ENCODE measurements at places on chromosomes 1 and 21.

- DNase-seq: no peak
Observed at GRCh38 chr21:35408401-35408800, 359.3 kb upstream of the RUNX1 start.

GRCh38 chr1:118085365-118085764, 99.7 kb downstream of the SPAG17 start:
- no peak for DNase-seq

GRCh38 chr1:145995148-145995881, 1.1 kb downstream of the TXNIP start:
- no peak for DNase-seq

DNA sequence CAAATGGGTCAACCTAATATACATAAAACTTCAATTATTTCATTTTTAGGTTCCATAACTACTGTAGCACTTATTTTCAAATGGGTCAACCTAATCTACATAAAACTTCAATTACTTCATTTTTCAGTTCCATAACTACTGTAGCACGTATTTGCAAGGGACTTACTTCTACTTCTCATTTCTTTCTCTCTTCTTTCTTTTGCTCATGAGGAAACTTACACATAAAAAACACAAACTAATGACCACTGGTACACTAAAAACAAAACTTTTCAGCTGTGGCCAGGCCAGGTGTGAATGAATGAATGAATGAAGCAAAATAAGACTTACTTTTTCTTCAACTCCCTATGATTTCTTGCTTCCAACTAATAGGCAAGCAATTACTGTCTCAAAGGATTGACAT, 11.7 kb downstream of the SYDE2 start:
- DNase-seq: no peak

- DNase-seq: peak; percentile 53
Observed at GRCh38 chr1:221839782-221840395, 98.0 kb upstream of the DUSP10 start.

- DNase-seq: no peak
Observed at GRCh38 chr1:183609759-183610452, 19.6 kb upstream of the NCF2 start.

DNA sequence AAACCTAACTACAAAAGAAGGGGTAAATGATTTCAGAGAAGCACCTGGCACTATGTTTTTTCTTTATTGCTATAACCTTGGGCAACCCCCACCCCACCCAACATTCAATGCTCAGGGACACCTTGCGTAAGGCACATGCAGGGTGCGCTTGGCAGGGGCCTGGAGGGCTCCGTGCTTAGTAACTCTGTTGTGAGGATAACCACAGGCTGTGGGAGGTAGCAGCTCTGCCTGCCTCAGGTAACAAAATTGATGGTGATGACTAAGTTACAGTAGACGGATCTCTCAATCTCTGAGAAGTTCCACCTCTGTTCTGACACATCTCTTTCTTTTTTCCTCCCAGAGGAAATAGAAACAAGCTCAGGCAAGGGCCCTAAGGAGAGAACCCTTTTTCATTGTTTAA, 8.7 kb upstream of the CCN1 start:
- no peak for DNase-seq

DNA sequence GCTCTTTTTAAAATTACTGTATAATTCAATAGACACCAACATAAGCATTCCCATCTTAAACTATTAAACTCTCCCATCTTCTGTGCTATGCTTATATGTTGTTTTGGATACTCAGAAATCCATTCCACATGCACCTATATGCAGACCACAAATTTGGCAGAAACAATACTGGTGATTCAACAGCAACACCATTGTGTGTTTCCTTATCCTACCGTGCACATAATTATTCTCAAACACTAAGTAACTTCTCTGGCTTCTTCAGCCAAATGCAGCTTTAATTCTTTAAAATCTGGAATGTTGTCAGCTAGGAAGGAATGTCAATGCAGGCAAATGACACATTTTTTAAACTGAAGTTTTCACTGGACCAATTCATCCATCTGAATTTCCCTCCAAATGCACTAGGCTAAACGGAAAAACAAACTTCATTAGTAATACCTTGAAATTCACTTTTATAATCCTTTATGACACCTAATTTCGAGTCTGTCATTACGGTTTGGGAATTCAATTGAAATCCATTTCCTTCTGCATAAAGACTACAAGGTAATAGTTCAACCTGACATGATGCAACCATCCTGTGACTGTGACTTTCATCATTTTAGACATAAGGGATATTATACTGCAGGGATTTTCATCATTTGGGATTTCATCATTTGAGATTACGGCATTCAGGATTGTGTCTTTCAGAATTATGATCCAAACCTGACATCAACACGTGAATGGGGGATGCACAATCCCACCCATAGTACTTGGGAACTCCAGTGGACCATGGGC, 308.5 kb downstream of the LTN1 start:
- DNase-seq: no peak

DNA sequence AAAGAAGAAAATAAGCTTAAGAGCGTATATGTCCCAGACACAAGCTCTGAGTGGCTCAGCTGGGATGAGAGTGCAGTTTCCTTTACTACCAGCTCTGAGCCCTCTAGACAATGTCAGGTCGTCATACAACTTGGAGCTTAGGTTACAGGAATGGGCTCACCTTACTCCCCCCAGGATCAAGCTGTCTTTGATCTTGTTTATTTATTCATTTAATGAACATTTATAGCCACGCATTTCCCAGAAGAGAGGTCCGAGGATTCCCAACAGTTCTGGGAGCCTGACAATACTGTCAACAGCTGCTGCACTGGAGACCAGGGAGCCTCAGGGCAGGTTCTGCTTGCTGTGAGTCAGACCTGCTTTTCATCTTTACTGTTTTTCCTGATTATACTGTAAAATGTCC, 378.9 kb downstream of the PLPP3 start:
- DNase-seq: no peak

DNA sequence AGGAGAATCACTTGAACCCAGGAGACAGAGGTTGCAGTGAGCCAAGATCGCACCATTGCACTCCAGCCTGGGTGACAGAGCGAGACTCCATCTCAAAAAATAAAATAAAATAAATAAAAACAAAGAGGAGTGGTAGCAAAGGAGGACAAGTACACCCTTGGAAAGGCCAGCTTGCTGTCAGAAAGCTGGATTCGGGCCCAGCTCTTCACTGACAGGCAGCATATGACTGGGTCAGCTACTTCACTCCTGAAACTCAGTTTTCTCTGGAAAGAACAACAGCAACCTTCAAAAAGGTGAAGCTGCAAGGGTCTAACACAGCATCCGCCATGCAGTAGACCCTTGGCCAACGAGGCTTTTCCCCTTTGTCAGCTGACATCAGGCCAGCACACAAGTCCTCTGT, 156.0 kb upstream of the TIAM1 start:
- DNase-seq: no peak

DNA sequence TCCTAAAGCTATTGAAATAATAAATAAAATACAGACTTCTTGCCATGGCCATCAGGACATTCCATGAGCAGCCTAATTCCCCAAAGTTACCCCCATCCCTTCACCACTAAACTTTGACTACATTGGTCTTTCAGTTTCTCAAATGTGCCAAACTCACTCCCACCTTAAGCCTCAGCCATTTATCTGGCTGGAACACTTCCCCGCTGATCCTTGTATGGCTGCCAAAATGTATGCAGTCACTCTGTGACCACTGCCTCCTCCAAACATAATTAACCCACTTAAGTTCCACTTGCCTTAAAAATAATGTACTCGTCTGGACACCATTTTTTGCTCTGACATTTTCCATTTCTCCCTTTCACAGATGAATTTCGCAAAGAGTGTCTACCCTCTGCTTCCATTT, 407.4 kb downstream of the NTNG1 start:
- no peak for DNase-seq

GRCh38 chr1:62318320-62318755, 896 bp downstream of the KANK4 start:
- DNase-seq: no peak

- DNase-seq: no peak
Observed at GRCh38 chr1:55626326-55626725, 411.2 kb upstream of the USP24 start.

- no peak for DNase-seq
Observed at GRCh38 chr1:244901400-244902015, 37.2 kb upstream of the HNRNPU start.

DNA sequence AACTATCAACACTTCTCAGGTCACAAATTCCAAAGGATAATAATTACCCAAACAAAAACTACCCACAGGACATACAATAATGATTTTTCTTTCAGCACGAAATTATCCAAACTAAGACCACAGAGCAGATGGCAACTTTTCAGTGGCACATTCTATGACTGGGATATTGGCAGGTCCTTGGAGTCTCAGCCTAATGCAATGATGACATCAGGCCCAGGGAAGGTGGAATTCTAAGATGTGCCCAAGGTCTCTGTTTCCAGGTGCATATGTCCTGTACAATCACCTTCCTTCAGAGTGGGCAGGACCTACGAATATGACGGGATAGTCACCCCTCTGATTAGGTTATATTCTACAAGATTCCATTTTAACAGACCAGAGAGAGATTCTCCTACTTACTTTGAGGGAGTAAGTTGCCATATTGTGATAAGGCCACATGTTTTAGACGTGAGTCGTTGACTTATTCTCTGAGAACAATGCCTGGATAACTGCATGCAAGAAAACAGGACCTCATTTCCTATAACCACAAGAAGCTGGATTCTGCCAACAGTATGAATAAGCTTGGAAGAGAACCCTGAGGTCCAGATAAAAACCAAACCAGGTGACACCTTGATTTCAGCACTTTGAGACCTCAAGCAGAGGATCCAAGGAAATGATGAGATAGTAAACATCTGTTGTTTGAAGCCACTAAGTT, 69.9 kb downstream of the ZC3H11B start:
- DNase-seq: no peak

- no peak for DNase-seq
Observed at GRCh38 chr1:11664336-11665065, 501 bp downstream of the FBXO6 start.

DNA sequence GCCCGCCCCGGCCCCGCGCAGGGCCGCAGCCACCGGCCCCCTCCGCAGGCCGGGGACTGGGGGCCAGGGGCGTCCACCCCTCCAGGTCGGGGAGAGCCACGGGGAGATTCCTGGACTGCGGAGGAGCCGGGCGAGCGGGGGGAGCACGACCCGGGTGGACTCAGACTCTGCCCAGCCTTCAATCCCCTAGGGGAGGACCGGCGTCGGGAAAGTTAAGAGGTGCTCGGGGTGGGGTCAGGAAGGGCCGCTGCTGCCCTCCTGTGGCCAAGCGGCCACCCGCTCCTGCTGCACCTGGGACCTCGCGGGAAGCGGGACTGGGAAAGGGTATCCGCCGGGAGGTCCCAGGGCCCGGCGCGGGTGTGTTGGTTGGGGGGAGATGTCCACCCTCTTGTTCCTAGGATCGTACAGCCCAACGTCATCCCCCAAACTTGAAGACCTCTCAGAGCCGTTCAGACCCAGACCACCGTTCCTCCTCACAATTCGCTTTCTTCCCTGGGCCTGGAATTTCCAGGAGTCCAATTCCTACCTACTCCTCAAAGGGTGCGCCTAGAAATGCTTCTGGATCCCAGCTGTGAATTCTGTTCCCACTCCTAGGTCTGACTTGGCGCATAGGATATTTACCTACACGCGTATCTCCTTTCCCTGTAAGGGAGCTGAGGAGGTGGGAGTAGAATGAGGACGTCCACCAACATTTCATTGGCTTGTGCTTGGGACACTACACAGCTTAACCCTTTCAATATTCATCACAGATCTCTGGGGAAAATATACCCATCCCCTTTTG, 484 bp upstream of the RHOC start:
- no peak for DNase-seq

DNA sequence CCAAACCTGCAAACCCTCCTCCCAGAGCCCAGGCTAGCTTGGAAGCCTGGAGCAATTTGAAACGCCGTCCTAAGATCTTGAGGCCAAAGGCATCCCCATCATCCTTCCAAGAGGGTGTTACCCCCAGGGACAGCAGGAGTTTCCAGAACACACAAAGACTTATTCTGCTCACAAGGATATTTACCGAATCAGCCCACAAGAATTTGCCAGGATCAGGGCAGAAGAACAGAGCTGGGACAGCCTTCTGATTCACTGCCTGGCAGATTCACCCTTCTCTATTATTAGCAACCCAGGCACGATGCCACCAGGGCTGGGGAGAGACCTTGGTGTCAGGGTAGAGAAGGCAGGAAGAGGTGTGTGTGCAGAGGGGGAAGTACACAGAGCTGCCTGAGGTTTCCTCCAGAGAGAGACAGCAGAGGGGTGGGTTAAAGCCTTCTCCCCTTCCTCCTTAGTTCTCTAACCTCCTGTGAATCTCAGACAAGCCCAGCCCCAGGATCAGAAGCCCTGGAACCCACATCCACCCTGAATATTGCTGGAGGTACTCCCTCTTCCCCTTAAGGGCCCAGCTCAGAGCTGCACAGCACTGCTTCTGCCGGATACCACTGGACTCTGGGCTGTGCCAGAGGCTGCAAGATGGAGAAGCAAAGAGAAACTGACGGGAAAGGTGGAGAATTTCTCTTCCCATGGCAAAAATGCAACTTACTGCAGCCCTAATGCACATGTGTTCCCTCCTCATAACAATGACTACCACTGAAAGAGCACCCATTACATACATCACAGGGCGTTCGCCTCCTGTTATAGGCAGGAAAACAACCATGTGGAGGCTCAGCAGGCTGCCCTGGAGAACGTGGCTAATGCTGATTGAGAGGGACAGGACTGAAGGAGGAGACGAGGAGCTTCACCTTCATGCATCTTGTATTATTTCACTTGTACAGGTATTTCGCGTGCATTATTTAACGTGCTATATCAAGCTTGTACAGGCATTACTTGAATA, 61.8 kb downstream of the ITPKB start:
- DNase-seq: peak; percentile 63

- no peak for DNase-seq
Observed at GRCh38 chr1:243883551-243883950, 33.5 kb upstream of the AKT3 start.

DNA sequence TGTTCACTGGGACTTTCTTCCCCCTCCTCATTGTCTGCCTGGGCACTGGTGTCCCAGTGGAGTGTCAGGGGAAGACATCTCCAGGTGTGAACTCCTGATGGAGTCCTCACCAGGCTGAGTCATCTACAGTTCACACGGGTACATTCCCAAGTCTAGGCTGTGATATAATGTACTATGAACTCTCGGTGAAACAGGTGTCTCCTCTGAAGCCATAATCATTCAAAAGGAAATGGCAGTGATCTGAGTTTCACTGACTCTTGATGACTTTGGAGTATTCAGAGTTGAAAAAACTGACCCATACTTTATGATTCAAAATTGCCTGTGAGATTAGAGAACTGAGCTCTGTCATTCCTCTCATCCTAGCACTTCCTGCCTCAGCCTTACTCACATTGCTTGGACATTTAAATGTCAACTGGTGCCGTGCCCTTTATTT, 9.1 kb downstream of the LAMC2 start:
- no peak for DNase-seq

- DNase-seq: no peak
Observed at GRCh38 chr1:202871367-202871766, 17.6 kb downstream of the RABIF start.
